GM23338 (cell line): ENCODE measurements at places on chromosomes 5 and 9. TPM values are rescaled to one million over a fixed set of nuclear protein-coding genes. Genes with fewer than 3 reads are reported as not detected.

Gene AQP7
- total RNA-seq, result not detected in 2 replicates

Gene PPP3R2
- not detected in 2 replicates for total RNA-seq

Gene PCDHGB6
- total RNA-seq, result 7.1 and 8.1 TPM in 2 replicates

Gene CARD9
- total RNA-seq, result 0.49 and 1.1 TPM in 2 replicates
